ENCODE measurements at places on chromosomes 6 and 20. TPM values are rescaled to one million over a fixed set of nuclear protein-coding genes. Genes with fewer than 3 reads are reported as not detected.
A peak's percentile ranks its signal among the peaks of the same experiment; 100 is the strongest.

Gene BMP6
- 2.0 TPM for total RNA-seq

Gene CTSA
- 81.2 TPM for total RNA-seq

Gene CFB
- total RNA-seq: 35.8 TPM

Gene SNAP91
- total RNA-seq: 4.0 TPM

Gene OPRM1
- total RNA-seq: not detected

Gene GCM1
- 0.10 TPM for total RNA-seq

Gene TP53TG5
- total RNA-seq: 1.4 TPM

- DNase-seq: no peak
Measured at GRCh38 chr6:31663961-31664789, 622 bp downstream of the GPANK1 start.

DNA sequence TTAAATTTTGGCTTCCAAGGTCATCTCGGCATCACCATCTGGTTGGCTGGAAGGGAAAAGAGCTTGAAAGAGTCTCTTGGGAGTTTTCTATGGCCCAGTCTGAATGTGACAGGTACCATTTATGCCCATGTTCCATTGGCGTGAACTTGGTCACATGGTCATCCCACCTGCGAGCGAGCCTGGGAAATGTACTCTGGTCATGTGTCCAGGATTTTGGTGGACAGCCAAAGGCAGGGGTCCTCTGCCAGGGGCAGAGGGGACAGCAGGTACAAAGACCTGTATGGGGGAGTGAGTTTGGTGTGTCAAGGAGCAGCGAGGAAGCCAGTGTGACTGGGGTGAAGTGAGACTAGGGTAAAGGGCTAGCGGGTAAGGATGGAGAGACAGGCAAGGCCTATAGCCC lies 112.6 kb downstream of the CDC5L start:
- no peak for DNase-seq

- DNase-seq: no peak
Measured at GRCh38 chr6:51303338-51303737, 484.7 kb downstream of the TFAP2B start.

DNA sequence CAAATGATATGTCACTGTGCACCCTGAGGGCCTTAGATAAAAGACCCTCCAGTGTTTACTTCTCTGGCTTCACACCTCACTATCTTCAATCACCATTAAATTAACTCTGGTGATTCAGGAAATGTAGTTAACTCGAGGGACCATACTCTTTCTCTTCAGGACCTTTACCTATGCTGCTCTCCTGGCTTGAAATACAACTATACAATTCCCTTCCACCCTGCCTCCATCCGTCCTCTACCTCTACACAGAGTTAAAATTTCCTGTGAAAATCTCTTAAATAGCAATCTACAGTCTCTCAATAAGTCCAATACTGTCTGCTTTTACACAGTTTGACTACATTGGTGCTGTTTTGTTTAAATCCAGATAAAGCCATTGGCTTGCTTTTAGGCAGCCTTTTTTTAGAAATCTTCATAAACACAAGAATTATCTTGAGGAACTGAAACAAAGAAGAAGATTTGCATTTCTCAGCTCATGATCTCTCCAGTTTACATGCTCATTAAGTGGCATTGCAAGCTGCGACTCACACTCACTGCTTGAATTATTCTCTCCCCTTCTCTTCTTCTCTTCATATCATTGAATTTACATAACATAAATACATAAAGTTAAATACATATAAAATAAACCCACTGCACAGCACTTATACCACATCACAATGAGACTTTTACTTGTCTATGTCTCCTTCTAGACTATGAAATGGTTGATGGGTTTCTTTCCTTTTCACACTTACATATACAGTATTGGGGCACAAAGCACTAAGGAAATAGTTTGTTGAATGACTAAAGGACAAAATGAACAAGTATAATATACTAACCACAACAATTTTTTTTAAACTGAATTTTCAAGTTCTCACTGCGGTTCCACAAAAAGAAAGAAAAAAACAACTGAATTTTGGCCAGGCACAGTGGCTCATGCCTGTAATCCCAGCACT lies 239.0 kb upstream of the KCNQ5 start:
- no peak for DNase-seq

DNA sequence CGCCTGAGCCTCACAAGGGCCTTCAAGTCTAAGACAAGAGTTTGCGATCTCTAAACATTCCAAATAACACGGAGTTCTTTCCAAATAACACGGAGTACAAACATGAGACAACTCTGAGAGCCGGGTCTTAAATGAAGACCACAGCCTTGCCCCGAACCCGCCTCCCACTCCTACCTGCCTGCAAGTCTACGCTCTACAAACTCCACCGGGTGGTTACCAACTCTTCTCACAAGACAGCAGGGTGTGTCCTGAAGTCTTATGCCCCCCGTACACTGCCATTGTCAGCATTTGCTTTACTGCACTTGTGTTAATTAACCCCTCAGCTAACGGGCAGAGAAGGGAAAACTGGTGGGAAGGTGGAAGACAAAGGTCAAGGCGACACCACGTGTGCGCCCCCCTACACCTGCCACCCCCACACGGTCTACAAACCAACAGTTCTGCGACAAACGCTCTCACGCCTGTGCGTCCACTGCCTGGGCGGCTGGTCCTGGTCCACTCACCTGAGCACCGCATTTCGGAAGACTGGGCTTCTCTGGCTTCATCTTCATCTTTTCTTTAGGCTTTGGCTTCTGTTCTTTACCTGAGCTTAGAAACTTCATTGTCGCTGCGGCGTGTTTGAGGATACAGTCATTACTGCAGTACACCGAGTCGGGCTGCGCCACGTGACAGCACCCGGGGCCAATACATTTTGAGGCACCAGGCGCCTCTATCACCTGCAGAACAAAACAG lies 19.5 kb downstream of the DIDO1 start:
- peak; percentile 70 for DNase-seq

- no peak for DNase-seq
Measured at GRCh38 chr6:11552442-11552841, 14.9 kb downstream of the TMEM170B start.

- DNase-seq: no peak
Measured at GRCh38 chr6:147759536-147759935, 251.0 kb downstream of the SAMD5 start.

GRCh38 chr6:10437891-10438290 lies 23.0 kb upstream of the TFAP2A start:
- DNase-seq: no peak

GRCh38 chr20:48154040-48154765 lies 368.9 kb upstream of the SULF2 start:
- peak; percentile 32 for DNase-seq

DNA sequence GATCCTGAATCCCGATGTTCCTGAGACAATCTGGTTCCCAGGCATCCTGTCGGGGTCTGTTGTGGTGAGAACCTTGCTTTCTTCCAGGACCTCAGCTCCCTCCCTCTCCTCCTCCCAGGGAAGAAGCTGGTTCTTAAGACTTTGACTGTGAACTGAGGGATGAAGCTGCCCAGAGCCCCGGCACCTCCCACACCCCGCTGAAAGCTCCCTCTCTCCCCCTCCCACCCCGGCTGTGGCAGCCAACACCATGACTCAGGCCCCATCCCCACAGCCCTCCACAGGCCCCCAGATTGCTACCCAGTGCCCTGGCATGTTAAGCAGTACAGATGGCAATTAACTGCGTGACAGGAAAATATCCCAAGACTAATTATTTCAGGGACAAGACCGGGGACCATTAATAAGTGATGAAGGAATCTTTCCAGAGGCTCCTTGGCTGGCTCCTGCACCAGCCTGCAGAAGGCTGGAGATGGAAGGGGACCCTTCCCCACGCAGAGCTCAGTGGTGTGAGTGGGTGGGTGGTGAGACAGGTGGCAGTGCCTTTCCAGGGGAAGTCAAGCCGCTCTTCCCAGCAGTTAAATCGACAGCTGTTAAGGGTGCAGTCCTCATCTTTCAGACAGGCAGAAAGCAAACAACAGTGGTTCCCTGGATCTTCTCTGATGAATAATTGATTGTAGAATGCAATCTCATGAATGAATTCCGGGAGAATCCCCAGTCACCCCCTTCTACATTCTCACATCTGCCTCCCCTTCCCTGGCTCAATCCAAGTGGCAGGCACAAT lies 237.9 kb downstream of the LRFN2 start:
- DNase-seq: no peak

- no peak for DNase-seq
Measured at GRCh38 chr20:45340951-45341350, 7.3 kb downstream of the SDC4 start.

GRCh38 chr6:142265476-142265875 lies 36.3 kb upstream of the ADGRG6 start:
- no peak for DNase-seq

- DNase-seq: no peak
Measured at GRCh38 chr6:56690519-56691285, 48.0 kb upstream of the DST start.

GRCh38 chr6:116461932-116462885 lies 1.0 kb downstream of the CALHM6 start:
- peak; percentile 85 for DNase-seq

DNA sequence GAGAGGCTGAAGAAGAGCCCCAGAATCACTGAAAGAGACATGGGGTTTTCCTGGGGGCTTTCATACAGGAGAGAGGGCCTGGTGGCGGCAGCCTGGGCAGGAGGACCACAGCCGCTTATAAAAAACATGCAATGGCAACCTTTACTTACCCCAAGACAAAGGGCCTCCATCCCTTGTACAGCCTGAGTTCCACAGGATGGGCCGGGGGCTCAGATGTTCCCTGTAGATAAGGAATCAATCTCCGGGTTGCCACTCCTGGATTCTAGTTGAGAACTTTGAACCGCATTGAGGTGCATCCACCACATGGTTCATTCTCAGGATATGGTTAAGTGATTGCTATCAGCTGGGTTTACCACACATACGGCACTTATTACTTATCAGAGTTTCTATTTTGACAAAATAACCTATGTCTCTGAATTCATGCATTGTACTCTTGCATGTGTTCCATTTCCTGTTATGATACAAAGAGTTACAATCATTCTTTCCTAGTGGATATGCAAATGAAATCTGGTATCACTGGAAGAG lies 677.6 kb downstream of the KIF16B start:
- DNase-seq: no peak

DNA sequence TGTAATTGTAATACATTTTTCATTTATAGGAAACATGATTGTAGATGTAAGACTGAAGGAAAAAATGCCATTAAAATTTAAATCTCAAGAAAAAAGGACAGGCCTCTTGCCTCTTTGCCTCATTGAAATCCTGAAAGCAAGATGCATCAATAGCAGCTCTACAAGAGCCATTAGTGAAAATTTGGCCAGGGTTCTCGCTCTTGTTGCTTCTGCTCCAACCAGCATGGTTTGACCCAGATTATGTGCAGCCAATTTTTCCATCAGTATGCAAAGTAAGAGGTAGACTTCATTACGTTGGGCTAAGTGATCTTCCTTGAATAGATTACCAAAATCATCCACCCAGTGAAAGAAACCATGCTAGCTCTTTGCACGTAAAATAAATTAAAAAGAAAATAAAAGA lies 106.6 kb downstream of the SGK1 start:
- DNase-seq: no peak

GRCh38 chr6:48560408-48560807 lies 449.4 kb upstream of the PTCHD4 start:
- DNase-seq: no peak

- no peak for DNase-seq
Measured at GRCh38 chr20:39676857-39677391, 714.8 kb downstream of the DHX35 start.

DNA sequence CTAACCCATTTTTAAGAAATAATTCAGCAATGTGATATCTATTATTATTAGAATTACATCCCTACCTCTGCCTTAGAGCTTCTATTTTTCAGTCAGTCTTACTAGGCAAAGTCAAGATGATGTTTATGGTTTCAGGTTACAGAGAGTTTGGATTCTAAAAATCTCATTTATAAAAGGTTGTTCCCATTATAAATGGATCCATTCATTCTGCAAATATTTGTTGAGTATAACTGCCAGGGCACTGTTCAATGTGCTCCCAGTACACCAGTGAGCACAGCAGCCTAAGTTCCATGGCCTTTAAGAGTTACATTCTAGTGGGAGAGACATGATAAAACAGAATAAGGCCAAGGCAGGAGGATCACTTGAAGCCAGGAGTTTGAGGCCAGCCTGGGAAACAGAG lies 75.9 kb upstream of the EYA4 start:
- no peak for DNase-seq

Data from posterior vena cava (tissue), 2 donors.